ENCODE measurements at places on chromosomes 6 and 20.

DNA sequence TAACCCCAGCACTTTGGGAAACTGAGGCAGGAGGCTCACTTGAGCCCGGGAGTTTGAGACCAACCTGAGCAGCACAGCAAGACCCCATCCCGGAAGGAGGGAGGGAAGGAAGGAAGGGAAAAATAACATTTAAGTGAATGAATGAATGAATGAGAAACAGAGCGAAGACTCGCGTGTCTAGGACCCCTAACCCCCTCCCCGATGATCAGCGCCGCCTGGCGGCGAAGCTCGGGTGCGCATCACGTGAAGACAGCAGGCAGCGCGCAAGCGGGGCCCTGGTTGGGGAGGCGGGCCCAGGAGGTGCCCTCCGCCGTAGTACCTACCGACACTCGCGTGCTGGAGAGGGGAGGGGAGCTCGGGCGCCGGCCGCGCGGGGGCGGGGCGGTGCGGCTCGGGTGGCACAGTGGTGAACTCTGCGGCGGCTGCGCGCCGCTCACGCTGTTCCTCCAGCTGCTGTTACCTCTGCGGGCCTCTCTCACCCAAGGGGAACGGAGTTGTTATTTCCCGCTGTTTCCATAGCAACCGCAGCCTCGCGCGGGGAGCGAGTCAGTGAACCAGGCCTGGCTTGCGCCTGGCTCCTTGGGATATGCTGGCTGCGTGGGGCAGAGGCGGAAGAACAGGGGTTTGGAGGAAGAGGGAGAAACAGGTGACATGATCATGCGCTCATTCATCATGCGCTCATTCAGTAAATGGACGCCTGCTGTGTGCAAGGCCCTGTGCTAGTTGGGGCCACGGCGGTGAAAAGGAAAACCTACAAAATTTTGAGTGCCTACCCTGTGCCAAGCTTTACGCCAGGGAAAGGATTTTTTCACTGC lies 2.0 kb upstream of the DCDC2 start:
- DNase-seq: peak; percentile 77

DNA sequence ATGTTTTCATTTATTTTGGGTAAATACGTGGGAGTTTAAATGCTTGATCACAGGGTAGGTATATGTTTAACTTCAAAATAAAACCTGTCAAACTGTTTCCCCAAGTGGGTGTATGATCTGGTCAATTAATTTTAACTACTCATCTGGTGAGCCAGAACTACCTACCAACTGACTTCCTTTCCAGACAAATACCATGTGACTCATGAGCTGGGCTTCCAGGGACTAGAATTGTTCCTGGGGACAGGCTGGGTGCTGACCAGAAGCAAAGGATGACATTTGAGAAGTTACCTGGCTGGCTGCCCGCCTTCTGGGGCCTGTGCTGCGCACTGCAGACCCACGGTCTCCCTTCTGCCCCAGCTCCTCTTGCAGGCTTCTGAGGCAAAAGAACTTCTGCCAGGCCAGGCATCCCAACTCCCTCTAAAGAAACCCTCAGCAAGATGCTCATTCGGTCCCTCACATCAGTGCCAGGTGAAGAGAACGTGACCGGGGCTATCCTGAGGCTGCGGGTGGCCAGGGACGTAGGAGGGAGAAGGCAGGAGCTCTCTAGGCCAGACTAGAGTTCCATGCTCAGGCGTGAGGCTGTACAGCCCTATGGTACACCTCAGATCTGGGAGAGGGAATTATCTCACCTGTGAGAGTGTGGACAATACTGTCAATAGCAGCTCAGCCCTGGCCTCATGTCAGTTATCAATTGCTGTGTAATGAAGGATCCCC lies 103.6 kb downstream of the JPH2 start:
- no peak for DNase-seq

DNA sequence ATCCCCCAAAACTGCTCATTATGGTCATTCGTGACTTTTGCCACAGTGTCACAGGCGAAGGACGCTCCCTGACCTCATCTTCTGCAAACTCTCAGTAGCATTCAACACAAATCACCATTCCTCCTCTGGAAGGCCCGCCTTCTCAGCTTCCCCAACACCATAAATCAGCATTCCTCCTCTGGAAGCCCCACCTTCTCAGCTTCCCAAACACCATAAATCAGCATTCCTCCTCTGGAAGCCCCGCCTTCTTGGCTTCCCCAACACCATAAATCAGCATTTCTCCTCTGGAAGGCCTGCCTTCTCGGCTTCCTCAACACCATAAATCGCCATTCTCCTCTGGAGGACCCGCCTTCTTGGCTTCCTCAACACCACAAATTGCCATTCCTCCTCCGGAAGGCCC lies 288.0 kb upstream of the AGPAT4 start:
- no peak for DNase-seq

DNA sequence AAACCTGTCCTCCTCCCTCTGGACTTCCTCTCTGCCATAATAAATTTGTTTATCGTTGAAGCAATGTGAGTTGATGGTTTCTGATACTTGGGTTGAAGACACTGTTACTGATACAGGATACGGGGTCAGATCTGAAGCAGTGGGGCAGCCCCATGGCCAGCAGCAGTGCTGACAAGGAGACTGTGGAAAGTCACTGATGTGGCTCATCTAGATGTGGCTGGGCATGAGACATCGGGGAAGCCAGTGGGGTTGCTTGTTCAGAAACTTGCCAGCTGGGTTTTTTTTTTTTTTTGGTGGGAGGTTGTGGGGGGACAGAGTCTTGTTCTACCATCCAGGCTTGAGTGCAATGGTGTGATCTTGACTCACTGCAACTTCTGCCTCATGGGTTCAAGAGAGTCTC lies 2.6 kb upstream of the BPI start:
- DNase-seq: no peak

- DNase-seq: peak; percentile 53
Measured at GRCh38 chr6:107704347-107705013, 119.6 kb downstream of the SCML4 start.

- DNase-seq: no peak
Measured at GRCh38 chr6:4660377-4661321, 115.6 kb upstream of the CDYL start.

- no peak for DNase-seq
Measured at GRCh38 chr6:119333707-119334295, 15.8 kb downstream of the MAN1A1 start.

- no peak for DNase-seq
Measured at GRCh38 chr20:17505636-17506517, 25.3 kb downstream of the BFSP1 start.

GRCh38 chr20:23085436-23086055 lies 578 bp downstream of the CD93 start:
- DNase-seq: peak; percentile 64

DNA sequence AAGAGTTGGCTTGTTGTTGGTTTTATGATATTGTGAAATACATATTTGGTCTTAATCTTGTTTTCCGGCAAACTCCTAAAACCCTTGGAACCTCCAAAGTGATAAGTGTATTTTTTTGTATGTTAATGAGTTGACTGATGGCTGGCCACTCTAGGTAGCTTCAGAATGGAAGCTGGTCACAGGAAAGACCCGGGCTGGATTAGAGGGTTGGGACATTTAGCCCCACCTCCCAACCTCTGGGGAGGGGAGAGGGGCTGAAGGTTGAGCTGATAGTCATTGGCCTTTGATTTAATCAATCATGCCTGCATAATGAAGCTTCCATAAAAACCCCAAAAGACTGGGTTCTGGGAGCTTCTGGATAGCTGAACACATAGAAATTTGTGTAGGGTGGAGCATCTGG lies 42.7 kb downstream of the SASH1 start:
- no peak for DNase-seq

DNA sequence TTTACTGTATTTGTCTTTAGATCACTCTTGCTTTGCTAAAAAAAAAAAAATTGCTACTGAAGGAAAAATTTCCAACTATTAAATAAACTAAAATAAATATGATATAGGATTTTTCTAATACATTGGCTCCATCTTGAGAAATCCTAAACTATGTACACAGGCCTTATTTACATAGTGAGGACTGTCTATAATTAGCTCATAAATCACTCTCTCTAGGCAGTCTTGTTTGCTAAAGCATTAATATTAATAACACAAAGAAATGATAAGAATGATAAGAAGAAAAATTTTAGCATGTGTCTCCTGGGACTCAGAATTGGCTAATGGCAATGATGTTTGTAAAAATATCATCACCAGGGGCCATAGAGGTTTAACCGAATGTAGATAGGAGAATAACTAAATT lies 13.3 kb upstream of the CRYBG1 start:
- DNase-seq: no peak

DNA sequence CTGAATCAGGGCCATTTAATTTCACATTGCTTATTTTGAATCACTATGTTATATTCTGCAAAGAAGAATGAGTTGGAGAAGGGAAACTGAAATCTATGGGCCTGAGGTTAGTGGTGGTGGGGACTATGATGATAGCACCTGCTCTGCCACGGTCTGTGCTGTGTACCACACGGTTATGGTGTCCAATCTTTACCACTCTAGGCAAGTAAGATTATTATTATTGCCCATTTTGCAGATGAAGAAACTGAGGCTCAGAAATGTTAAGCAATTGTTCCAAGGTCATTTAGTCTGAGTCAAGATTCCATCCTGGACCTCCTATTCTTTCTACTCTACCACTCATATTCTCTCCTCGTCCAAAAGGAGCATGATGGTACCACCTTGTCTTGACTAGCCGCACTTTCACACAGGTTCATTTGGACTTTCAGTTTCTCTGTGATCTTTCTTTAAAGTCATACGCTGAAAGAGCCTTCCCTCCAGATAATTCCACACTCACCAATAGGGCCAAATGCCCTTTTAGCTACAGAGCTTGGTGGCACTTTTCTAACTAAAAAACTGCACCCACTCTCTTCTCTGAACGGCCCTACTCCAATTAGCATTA lies 56.2 kb downstream of the GFOD1 start:
- DNase-seq: no peak

DNA sequence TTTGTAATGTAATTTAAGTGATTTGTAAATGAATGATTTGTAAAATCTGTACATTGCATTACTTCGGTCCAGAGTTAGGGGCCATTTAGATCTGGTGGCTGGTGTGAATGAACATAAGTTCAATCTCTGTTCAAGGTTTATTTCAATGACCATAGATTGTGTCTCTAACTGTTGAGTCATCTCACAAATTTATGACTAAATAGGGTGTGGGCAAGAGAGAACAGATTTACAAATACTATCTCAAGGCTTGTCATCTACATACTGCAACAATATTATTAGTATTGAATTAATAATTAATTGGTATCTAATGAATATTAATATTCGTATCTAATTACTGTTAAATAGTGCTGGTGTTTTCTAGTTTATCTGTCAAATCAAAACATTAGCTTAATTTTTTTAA lies 115.3 kb upstream of the EDN1 start:
- no peak for DNase-seq

GRCh38 chr6:108618623-108619152 lies 58.0 kb downstream of the FOXO3 start:
- DNase-seq: no peak

GRCh38 chr6:28218312-28219248 lies 6.5 kb upstream of the ZSCAN9 start:
- peak; percentile 80 for DNase-seq

DNA sequence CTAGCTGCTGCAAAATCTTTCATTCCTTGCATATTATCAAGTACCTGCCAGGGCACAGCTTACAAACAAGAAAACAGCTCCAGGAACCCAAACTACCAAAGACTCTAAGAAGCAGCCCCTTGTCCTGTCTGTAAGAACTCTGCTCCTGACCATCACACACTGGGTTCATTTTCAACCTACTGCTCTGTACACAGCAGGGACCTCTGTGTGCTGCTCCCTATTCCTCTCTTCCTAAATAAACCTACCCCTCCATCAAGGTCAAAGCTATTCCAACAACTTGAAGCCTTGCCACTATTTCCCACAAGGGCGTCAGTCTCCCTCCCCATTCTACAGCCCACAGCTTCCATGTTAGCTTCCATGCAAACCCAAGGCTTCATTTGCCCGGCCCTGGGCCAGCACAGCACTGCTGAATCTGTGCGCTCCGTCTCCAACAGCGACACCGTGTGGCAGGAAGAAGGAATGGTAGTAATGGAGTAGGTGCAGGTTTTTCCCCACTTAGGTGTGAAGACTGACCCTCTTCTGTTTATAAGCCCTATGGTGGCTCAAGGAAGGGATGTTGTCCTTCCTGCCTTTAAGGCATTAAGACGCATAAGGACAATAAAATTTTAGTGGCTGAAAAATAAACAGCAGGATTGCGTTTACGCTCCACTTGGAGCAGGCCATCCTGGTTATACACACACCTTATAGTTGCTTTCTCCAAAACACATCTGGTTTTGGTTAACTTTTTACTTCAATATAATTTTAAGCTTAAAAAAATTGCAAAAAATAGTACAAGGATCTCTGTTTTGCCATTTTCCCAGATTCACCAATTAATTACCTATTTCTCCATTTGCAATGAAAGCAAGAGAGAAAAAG lies 115.2 kb upstream of the NXT1 start:
- no peak for DNase-seq

GRCh38 chr6:168457653-168457934 lies 16.6 kb downstream of the SMOC2 start:
- DNase-seq: no peak

- no peak for DNase-seq
Measured at GRCh38 chr6:45437439-45437815, 59.7 kb upstream of the SUPT3H start.

DNA sequence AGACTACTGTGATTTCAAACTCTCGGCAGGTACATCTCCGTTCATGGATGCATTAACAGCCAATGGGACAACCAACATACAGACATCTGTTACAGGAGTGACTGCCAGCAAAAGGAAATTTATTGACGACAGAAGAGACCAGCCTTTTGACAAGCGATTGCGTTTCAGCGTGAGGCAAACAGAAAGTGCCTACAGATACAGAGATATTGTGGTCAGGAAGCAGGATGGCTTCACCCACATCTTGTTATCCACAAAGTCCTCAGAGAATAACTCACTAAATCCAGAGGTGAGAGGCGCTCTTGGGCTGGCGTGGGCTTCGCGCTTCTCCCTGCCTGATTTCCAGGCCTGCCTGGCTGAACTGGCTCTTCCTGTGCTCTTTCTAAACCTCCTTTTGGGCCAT lies 68.4 kb downstream of the RPP40 start:
- DNase-seq: no peak

DNA sequence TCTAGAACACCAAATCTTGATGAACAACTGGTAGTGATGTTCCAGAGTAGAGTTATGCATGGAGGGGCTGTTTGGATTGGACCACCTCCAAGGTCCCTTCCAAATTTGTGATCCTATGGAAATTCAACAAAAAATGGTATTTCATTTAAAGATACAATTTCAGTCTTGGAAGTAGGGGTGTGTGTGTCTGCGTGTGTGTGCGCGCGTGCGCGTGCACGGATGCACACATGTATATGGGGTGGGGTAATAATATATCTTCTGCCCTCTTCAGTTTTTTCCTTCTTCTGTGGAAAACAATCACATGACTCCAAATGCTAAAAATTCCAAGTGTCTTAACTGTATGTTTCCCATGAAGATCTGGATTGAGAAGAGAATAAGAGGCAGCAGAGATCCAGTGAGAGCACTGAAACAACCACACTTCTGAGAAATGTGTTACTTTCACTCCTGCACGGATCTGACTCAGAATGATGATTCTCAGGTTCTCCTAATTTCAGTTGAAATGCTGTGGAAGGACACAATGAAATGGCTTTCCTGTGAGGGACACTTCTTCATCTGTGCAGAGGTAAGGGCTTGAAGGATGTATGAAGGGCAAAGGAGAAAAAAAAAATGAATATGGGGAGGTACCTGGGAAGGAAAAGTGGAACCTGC lies 10.6 kb upstream of the IL17F start:
- DNase-seq: no peak
